ENCODE measurements at places on chromosomes 3 and 15.

DNA sequence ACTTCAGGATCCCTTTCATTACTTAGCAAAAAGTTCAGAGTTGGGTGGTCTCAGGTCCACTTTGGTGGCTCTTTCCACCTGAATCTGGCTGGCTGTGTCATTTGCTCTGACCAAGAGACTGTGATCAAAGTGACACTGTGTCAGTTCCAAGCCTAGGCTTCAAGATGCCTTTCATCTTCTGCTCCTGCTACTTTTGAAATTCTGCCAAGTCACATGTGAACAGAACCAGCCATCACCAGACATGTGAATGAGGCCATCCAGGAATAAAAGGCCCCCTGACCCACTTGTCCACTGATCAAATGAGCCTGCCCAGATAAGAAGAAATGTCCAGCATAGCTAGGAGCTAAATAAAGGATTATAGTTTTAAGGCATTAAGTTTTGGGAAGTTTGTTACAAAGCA is 132.2 kb downstream of the OSBPL10 start:
- no peak for DNase-seq

GRCh38 chr3:103818398-103818797 is 1383.6 kb downstream of the ZPLD1 start:
- DNase-seq, result no peak

- DNase-seq, result no peak
Measured at GRCh38 chr3:62187022-62187431, 186.3 kb downstream of the FEZF2 start.

DNA sequence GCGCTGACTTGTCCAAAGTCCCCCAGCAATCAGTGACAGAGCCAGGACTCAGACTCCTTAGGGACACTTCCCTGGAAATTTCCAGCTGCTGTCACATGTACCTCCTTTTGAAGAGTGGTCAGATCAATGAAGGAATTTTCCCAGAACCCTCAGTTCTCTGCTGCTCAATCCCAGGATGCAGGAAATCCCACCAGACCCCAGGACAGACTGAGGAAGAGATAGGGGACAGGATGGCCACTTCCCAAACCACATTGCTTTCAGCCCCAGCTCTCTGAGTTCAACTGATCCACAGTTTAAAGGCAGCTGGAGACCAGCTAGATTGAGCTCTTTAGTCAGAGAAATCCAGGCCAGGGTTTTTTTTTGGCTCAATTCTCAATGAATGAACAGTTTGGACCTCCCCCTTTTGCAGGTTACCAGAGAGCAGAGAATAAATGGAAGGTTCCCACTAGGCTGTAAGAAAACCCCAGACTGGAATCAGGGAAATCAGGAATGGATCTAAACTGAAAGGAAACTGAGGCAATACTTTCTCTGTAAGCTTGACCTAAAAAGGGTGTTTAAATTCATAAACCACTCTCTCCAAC is 1.5 kb downstream of the CYP1A1 start:
- no peak for DNase-seq

GRCh38 chr15:86333819-86334218 is 254.1 kb downstream of the AGBL1 start:
- no peak for DNase-seq

- peak; percentile 73 for DNase-seq
Measured at GRCh38 chr15:68791431-68792283, 29.0 kb downstream of the ANP32A start.

DNA sequence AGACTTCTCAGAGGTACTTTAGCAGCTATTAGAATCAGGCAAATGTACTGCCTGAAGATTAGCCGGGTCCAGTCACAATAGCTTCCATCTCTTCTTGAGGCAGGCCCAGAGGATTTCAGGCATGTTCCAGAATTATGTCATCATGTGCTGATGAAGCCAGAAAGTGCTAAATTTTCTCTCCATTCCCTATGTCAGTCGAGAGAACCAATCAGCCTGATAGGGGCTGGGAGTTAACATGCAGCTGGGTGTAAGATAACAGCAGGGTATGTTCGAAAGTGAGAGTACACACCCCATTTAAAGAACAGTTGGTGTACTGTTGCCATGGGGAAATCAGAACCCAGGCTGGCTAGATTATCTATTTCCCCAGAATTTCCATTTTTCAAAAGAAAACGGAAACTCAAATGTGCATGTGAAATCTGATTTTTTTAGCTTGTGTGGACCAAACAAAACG is 48.7 kb downstream of the MYH15 start:
- no peak for DNase-seq

DNA sequence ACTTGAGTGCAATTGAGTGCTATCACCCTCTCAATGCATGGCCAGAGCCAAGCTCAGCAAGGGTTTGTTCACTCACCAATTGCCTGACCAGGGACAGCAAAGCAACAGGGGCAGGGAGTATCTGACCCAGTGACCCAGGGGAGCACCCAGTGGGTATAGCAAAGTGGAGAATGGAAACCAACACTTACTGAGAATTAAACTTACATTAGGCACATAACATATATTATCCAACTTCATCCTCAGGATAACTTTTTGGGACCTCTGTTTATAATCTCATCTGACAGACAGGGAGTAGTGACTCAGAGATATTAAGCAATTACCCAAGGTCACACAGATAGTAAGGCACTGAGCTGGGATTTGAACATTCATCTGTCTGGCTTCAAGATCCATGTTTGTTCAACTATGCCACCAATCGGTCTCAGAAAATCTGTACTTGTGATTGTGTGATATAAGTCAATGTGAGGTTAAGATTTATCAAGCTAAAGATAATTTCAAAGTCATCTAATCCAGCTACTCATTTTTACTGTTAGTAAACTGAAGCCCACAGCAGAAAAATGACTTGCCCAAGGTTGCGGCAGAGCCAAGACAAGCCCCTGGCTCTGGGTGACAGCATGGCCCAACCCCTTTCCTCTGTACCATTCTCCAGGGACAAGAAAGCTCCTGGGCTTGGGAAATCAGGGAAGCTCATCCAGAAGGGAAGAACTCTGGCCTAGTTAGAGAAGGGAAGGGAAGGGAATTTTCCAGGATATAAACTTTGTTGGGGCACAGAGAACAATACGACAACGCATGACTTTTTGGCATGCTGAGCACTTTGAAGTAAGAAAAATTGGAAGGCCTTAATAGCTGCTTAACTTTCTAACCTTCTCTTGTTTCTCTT is 138.0 kb upstream of the SMAD3 start:
- DNase-seq, result no peak

DNA sequence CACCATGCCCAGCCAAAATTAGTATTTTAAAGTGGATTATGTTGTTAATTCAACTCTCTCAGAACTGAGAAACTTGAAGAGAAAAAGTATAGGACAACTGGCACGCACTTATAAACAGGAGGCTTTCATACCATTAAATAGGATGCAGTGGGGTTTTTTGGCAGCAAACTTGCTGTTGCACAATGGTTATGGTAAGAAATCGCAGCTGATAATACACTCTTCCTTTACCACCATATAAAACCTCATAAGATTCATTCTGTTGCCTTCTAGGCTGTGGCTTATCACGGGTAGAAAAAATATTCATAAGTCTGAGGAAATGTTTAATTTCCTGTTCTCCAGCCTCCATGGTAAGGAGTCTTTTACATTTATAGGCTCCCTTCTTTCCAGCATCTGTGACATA is 95.3 kb downstream of the TMCO5A start:
- DNase-seq, result no peak

GRCh38 chr3:123054931-123055330 is 11.9 kb upstream of the PDIA5 start:
- no peak for DNase-seq

DNA sequence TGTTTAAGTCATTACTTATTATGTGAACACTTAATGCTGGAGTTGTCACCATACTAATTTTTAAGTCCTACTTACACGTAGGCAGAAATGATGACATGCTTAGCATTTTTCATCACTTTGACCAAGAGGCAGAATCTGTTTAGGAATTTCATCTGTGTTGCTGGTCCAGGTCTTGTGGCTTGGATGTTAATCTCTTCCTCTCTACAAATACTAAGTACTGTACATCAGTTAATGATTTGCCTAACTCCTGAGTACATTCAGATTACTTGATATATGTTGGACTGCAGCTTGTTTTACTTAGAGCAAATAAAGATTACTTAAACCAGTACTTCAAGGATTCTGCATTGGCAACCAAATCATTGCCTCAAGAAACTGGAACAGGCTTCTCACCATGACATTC is 8.6 kb downstream of the SNRK start:
- DNase-seq, result no peak

DNA sequence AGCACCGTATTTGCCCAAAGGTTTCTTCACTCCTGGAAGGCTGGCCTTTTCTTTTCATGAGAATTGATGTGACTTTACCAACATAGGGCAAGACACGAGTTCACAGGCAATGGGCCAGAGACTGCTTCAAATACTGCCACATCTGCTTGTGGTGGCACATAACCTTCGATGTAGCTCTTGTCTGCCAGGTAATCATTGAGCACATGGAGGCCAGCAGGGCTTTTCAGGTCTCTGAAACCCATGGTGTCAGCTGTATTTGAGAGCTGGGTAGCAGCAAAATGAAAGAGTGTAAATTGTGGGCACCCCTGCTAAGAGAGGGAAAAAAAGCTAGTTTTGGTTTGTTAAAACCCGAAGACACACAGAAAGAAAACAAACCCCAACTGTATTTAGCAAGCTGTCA is 200.7 kb downstream of the NAALADL2 start:
- no peak for DNase-seq

DNA sequence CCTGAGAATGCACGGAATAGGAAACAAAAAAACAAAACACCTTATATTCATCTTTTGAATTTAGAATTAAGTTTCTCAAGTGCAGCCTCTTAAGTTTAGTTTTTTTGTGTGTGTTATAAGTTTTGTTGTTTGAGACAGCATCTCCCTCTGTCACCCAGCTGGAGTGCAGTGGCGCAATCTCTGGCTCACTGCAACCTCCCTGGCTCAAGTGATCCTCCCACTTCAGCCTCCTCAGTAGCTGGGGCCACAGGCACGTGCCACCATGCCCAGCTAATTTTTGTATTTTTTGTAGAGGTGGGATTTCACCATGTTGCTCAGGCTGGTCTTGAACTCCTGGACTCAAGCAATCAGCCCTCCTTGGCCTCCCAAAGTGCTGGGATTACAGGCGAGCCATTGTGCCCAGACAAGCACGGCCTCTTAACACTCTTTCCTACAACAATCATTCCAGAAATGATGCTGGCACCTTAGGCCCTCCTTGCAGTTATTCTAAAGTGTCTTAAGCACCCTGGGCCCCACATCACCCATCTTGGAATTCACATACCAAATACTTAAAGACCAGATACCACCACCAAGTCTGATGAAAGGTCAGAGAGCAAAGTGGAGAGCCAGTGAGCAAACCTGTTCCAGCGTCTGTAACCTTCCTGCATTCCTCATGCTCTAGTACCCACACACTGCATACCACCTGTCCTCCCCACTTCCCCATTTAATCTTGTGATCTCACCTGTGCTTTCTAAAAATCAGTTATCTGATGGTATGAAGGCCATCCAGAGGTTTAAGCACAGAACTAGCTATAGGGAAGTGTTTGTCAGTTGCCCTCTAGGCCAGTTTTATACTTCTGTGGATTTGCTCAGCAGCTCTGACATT is 6.9 kb upstream of the SPG11 start:
- no peak for DNase-seq

- DNase-seq, result no peak
Measured at GRCh38 chr15:86863226-86863915, 783.7 kb downstream of the AGBL1 start.

GRCh38 chr3:182725372-182726251 is 67.7 kb upstream of the ATP11B start:
- DNase-seq, result no peak

DNA sequence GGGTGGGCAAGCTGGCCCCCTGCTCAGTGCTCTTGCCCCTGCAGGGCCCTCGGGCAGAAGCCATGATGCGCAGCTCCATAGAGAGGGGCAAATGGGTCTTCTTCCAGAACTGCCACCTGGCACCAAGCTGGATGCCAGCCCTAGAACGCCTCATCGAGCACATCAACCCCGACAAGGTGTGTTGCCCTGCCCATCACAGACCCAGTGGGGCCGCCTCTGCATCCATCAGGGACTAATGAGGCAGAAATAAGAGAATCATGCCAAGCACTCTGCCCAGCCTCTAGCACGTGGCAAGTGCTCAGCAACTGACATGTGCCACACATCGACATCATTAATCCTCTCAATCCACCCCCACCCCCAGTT is 49.4 kb downstream of the SEMA3G start:
- no peak for DNase-seq

DNA sequence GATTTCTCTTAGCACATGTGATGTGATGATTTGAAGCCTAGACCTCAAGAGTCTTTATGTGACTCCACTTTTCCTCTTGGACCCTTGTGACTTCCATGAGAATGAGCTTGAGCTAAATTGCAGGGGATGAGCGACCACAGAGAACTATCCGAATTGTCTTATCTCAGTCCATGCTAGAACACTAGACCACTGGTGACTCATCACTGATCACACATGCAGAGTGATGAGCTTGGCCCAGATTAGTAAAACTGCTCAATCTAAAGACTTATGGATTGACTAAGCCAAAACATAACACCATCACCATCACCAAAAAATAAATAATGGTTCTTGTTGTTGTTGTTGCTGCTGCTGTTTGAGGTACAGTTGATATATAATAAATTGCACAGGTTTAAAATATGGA is 114.1 kb upstream of the CFAP20DC start:
- DNase-seq, result no peak

GRCh38 chr3:184505076-184505878 is 56.3 kb upstream of the EPHB3 start:
- no peak for DNase-seq

DNA sequence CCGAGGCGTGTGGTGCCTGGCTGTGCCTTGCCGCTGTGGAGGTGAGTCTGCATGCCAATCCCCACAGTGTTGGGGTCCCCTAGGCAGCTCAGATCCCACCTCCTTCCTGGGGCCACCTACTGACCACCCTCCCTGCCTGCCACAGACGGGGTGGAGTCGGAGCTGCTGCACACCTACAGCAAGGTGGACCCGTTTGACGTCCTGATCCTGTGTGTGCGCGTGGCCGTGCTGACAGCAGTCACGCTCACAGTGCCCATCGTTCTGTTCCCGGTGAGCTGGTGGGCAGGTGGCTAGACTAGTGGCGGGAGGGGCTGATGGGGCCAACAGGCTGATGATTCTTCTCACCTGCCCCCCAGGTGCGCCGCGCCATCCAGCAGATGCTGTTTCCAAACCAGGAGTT is 13.4 kb downstream of the SLC38A3 start:
- DNase-seq, result no peak

- DNase-seq, result no peak
Measured at GRCh38 chr3:141336672-141337522, 31.4 kb upstream of the ZBTB38 start.

DNA sequence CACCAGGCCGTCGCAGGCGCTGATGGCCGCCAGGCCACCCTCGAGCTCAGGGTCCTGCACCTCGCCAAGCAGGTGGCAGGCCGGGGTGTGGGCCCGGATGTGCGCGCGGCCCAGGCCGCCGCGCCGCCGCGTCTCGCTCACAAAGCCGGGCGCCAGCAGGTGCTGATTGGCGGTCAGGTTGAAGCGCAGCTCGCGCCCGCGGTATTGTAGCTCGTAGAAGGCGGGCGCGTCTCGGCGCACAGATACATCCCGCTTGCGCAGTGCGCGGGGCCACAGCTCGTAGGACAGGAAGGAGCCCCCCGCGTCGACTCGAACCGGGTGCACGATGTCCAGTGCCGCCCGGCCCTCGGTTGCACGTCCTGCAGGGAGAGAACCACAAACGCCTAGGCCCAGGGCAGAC is 11.1 kb downstream of the ADAMTS7 start:
- no peak for DNase-seq

GRCh38 chr3:130509008-130509407 is 8.0 kb upstream of the COL6A6 start:
- no peak for DNase-seq

Data from CD4-positive, alpha-beta T cell treated with Interleukin-4 for 1 hour (primary cell).